ENCODE measurements at places on chromosomes 2 and 18.

DNA sequence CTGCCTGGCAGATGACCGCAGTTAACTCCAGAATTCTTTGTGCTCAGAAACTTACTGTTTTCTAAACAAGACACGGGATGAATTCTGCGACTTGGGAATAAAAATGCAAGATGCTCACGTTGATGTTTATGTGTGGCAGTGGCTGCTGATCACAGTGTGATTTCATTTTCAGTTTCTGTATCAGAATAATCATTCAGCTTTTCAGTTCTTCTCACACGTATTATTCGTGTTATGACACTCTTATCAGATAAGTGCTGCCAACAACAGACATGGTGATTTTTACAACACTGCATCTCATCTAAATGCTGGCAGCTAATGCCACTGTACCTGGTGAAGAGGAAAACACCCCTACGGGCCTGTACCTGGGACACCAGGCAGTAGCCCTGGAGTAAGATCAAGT is 272.9 kb upstream of the REV1 start:
- no peak for DNase-seq

GRCh38 chr18:30280186-30280585 is 762.4 kb downstream of the DSC3 start:
- DNase-seq: no peak

DNA sequence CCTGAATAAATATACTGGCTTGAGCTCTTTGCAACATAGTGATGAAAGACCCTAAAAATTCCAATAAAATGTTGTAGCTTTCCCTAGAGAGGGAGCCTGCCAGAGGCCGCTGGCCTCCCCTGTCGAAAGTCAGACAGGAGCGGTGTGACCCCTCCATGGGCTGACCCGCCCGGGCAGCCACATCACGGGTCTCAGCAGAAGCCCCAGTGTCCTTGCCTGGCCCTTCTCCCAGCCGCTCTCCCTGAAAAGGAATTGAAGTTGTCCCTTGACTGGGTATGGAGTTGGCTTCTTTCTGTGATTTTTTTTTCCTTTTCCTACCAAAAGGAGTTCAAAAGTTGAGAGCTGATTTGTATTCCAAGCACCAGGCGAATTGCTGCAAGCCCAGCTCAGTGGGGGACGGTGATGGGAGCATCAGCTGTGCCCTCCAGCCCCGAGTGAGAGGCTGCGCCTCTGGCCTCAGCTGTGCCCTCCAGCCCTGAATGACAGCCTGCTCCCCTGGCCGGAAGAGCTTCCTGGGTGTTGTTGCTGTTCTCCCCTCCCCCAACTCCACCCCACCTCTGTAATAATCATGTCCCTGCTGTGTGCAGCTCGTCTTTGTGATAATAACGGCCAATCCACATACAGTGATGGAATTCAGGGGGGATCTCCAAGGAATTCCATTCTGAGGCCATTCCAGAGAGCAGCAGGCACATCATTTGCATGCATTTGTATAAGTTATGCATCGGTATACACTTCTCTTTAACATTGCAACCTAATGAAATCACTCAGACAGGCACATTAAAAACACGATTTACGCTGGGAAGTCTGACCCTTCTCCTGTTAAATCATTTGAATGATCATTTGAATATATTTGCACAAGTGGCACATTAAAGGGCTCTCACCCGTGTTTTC is 501.0 kb downstream of the EIPR1 start:
- no peak for DNase-seq

DNA sequence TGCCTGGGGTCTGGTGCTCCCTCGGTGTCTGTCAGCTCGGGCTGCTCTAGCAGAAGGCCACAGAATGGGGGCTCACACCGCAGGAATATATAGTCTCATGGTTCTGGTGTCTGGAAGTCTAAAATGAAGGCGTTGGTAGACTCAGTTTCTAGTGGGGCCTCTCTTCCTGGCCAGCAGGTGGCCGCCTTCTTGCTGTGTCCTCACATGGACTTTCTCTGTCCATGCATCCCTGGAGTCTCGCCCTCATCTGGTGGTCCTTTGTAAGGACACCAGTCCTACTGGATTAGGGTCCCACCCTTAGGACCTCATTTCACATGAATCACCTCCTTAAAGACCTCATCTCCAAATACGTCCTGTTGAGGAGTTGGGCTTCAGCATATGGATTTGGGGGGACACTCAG is 65.7 kb downstream of the RRM2 start:
- no peak for DNase-seq

DNA sequence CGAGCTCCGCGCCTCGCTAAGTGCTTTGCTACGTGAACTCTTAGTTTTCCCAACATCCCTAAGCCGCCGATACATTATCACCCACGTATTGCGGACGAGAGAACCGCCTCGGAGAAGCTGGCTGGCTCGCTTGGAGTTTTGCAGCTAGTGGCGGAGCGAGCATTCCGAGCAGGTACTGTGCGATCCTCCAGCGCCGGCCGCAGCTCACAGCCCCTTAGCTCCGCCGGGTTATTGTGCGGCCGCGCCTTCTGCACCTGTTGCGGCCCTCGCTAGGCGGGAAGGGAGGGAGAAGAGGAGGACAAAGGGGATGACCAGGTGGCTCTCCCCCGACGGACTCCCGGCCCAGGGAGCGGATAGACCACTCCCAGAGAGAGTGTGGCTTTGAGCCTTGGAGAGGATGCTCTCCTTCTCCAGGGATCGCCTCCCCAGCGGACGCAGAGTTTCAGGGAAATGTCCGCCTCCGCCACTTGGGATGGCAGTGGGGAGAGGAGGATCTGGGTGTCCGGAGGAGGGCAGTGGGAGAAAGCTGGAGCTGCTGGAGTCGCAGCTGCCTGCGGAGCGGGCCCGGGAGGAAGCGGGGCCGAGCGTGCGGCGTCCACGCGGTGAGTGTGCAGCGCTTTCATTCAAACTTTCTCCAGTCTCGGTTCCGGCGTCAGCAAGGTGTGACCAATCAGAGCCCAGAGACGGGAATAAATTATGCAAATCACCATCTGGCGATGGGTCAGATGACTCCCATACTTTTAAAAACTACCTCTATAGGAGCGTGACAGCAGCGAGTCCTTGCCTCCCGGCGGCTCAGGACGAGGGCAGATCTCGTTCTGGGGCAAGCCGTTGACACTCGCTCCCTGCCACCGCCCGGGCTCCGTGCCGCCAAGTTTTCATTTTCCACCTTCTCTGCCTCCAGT is at the start of gene LIPG:
Gene LIPG (plus strand): TSS at position 769 of the 905 bp plus-strand sequence. CDS start 252 bp downstream, outside the sequence.
- peak; percentile 49 for DNase-seq
